T-helper 1 cell (primary cell): ENCODE measurements at places on chromosomes 4 and X.
A peak's percentile ranks its signal among the peaks of the same experiment; 100 is the strongest.

DNA sequence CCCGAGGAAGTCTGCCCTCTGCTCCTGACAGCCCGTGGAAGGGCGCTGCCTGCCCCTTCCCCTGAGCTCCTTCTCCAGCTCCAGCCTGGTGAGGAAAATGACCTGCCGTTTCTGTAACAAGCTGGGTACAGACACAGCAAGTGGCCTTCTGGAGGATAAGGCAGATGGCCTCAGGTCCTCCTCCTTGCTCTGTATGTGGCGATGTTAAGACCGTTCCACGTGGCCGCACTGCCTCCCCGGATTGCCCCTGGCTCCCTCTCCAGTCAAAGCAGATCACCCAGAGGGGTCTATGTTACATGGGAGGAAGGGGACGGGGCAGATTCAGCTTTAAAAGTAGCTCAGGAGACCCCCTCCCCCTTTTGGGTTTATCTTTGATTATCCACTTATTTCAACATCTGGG, 80.3 kb upstream of the GATB start:
- no peak for DNase-seq

GRCh38 chr4:137427411-137427810, 104.9 kb downstream of the PCDH18 start:
- DNase-seq: no peak

GRCh38 chr4:119300101-119300978, 21.6 kb downstream of the FABP2 start:
- peak; percentile 83 for DNase-seq

DNA sequence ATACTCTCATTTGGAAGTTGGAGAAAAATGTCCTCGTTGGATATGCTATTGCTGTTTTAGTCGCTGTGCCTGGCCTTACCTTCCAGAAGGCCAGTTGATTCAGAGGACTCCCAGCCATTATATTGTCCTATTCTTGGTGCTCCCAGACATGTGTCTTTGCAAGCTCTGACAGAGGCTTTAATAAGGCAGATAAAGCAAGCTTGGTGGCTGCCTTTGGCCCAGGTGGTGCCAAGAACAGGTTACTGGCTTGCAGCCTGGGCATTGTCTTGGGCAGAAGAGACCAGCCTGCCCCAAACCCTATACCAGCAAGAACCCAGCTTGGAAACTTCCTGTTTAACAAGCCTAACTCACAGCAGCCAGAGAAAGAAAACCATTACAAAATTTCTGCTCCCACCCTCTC, 16.9 kb downstream of the RAI2 start:
- DNase-seq: no peak
